ENCODE measurements at places on chromosomes 3 and 15.

GRCh38 chr3:102238362-102238761 is 196.5 kb upstream of the ZPLD1 start:
- DNase-seq = no peak

- DNase-seq = no peak
Measured at GRCh38 chr15:96629511-96629910, 299.0 kb downstream of the NR2F2 start.

- DNase-seq = peak; percentile 85
Measured at GRCh38 chr3:13598926-13599886, 50.3 kb downstream of the FBLN2 start.

- no peak for DNase-seq
Measured at GRCh38 chr15:101570241-101570640, 80.7 kb upstream of the PCSK6 start.

DNA sequence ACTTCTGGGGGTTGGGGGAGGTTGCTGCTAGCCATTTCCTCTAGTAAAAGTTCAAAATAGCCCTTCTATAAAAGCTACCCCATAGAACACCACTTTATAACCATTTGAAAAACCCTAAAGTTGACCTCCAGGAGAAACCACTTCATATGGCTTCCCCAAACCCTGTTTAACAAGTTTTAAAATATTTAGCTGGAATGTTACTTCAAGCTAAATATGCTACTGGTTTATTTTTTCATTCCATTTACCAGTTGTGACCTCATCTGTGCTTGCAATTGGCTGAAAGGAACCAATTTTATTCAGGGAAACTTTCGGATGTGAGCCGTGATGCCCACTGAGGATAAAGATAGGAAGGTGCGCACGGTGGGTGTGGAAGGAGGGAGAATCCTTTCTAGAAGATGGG is 221.3 kb downstream of the SUCLG2 start:
- peak; percentile 37 for DNase-seq

DNA sequence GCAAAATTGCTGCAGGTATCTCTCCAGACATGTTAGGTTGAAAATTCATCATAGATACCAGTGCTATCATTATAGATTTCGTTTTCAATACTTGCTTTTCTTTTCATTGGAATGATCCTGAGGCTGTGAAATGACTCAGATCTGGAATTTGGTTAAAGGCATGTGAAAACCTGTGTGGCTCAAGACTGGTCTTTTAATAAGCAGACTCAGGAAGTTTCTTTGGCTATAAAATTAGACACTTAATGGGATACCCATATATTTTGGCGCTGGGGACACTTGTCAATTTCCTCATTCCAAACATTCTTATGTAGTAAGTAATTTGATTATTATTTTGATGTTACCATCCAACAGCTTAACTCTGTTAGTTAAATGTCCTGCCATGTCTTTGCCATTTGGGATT is 1041.1 kb upstream of the GBE1 start:
- no peak for DNase-seq

DNA sequence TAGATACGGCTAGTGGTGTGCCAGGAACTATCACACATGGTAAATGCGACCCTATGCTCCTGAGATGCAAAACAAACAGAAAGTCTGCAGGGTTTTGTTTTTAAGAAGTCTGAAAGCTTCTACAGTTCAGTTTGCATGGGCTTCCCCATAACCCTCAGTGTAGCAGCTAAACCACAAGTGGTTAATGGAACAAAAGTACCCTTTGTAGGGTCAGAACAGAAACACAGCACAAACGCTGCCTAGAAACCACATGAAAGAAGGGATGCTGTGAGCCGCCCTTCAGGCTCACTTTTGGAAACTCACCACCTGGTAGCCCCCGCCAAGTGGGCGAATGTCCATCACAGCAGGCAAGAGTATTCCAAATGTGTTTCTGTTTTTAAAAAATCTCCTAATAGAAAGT is 46.2 kb downstream of the CTDSPL start:
- DNase-seq = no peak

DNA sequence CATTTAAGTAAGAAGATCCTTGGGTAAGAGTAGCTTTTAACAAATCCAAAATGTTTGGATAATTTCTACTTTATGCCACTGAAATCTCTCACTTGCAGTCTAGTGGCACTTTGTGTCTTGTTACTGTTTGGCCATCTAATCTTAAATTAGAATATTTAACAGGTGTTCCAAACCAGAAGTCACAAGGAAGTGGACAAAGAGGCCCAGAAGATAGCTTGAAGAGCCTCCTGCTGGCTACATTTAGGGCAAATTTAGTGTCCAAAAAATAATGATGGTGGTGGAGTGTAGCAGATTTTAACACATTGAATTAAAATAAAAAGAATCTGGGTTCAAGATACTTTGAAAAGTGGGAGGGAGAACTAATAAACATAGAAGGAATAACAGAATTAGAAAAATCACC is 172.2 kb downstream of the GHSR start:
- no peak for DNase-seq

DNA sequence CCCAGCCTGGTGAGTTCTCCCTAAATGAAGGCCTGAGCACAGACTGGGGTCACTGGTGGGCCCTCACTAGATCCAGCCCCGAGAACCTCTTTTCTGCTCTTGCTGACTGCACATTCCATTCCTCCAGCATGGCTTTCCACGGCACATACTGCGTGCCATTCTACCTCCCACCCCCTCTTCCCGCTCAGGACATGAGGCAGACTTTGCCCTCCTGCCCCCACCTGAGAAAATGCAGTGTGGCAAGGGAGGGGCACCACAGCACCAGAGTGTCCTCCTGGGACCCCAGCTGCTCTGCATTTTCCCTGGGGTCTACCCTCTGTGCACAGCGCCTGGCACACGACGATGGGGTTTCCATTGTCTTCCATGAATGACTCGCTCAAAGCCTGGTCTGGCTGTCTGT is 6.1 kb upstream of the SLCO2A1 start:
- no peak for DNase-seq

GRCh38 chr3:119236756-119237155 is 3.9 kb downstream of the B4GALT4 start:
- DNase-seq = no peak

DNA sequence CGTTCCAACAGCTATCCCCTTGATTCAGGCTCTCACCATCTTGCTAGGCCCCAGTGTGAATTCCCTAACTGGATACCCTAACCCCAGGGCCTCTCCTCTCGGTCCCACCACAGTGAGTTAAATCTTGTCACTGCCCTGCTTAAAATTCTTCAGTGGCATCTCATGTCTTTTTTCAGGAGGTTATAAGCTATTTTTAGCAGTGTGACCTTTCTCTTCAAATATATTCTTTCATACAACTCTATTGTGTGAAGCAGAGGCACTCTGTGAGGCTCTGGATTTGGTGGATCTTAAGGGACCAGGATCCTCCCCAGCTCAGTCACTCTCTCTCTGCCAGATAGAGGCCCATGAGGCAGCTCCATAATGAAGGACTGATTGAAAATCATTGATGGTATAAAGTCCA is 760.4 kb downstream of the NTRK3 start:
- DNase-seq = no peak

DNA sequence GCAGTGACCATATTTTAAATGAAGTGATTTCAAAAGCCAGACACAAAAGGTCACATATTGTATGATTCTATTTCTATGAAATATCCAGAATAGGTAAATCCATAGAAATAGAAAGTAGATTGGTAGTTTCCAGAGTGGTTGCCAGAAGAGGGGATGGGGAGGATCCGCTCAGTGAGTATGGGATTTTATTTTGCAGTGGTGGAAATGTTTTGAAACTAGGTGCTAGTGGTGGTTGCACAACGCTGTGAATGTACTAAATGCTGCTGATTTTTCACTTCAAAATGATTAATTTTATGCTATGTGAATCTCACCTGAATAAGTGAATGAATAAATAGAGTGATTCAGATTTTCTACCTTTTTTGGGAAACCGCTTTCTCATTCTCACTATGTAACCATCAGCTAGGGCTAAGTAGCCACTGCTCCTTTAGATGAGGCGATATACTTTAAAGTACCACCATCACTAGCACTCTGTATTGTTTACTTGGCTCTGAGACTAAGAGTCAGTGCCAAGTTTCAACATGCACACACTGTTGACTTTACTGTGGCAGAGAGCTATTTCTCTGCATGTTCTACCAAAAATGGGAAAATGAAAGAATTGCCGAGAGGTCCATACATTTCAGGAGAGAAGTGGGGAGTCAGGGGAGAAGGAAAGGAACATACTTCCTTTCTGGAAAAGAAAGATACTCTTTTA is 90.7 kb upstream of the GOLIM4 start:
- DNase-seq = no peak

GRCh38 chr3:13206799-13207577 is 133.8 kb upstream of the IQSEC1 start:
- DNase-seq = no peak

DNA sequence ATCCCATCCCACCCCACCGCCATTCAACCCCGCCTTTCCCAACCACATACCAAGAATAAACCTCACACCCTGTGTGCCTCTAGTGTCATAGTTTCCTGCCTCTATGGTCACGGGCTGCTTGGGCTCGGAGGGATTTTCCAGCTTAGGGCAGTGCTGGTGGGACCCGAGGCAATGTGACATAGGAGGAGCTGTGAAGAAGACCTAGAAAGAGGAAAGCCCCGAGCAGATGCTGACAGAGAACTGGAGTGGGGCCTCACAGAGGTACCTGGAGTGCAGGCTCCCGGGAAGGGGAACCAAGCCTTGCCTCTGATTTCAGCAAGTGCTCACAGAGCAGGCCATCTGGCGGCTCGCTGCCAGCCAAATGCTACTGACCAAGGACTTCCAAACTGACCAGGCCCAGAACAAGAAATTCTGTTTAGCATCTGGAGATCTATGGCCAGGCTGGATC is 27.5 kb downstream of the BHLHE40 start:
- no peak for DNase-seq

DNA sequence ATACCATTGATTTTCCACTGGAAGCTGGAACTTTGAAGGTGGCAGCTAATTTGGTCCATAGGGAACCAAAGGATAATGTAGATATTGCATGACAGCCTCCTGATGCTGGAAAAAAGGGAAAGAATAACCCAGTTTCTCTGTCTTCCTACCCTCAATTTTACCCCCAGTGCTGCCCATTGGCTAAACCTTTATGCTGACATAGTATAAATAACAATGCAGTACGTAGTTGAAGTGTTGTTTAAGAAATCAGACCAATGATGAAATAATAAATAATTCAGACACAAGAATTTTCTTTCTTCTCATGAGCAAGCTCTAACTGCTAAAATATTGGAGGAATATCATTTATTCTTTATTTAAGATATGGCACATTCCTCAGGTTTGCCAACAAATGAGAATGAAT is 843.4 kb downstream of the EPHA3 start:
- no peak for DNase-seq

GRCh38 chr3:122560680-122561079 is 3.4 kb downstream of the PARP9 start:
- peak; percentile 63 for DNase-seq

- DNase-seq = no peak
Measured at GRCh38 chr15:66985653-66986052, 79.7 kb upstream of the SMAD3 start.

DNA sequence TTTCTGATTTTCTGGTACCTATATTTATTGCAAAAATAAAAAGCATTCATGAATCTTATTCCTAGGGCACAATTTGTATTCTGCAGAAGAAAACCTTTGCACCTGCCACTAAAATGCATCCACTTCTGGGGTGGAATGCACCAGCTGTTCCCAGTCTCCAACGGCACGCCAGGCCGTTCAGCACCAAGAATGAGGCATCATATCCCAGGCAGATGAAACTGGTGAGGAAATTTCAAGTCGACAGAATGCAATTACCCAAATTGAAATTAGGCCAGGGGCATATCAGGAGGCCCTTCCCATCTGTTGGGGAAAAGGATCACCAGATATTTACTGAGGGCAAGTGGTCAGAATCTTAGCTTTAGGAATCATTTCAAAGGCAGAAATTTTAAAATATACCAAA is 13.6 kb upstream of the RBMS3 start:
- no peak for DNase-seq

DNA sequence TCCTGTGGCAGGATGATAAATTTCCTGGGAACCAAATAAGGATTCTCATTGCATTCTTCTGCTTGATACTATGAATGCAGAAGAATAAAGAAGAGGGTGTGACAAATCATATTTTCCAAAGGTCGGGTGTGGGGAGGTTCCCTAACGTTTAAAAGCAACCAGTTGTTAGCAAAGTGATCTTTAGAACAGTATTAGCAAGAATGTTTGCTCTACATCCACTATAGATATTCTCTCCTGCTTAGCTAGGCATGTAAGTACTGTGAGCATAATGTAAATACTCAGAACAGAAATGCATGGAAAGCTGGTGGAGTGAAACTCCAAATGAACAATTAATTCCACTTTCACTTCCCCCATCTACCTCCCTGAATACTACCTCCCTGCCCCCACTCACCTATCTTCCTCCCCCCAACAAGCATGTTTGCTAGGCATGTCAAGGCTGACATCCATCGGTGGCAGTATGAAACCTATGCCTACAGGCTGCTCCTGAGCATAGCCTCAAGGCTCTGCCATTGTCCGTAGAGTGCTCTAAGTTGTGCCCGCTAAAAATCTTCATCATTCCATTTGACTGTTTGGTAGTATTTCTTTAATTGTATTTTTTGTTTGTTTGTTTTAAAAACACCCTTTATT is 329.7 kb downstream of the TIGIT start:
- DNase-seq = peak; percentile 47

DNA sequence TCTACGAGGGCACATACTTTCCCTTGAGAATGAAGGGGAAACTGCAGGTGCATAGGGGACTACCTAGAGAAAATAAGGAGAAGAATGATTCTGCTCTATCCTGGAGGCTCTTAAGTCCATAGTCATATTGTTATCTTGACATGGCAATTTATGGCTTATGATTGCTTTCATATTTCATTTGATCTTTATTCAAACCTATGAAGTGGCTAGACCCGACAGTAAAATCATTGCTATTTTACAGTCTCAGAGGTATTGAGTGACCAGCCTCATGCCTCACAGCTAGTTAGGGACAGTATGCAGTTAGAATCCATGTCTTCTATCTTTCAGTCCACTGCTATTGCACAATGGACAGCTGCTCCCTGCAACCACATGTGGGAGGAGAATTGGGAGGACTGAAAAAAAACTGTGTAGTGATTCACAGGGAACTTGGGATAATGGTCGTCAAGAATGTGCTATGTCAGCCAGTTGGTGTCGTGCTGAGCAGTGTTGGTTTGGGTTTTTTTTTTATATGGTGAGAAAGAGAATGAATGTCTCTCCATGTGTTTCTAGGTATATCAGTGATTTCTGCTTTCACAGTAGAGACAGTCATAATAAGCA is 63.2 kb upstream of the SPPL2A start:
- DNase-seq = peak; percentile 92

DNA sequence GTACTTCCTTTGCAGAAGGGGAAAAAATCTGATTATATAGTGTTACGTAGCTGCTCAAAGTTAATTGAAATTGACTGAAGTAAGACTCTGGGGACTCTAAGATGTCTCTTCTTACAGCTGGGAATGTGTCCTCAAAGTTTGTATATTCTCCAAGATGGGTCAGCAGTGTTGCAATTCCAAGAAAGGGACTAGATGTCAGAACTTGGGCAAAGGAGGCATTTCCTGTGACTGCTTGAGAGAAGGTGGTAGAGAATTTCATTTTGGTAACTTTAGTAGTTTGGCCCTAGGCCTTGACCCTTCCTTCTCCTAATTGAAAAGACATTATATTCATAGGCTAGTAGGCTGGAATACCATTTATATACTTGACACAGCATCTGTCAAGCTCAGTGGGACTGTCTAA is 33.9 kb downstream of the PTPRG start:
- DNase-seq = peak; percentile 67

- peak; percentile 74 for DNase-seq
Measured at GRCh38 chr3:123344175-123344906, 104.5 kb downstream of the ADCY5 start.

Measured in EH (cell line).